Left ventricle myocardium inferior (tissue), 1 donor: ENCODE measurements at places on chromosomes 16 and 17.

DNA sequence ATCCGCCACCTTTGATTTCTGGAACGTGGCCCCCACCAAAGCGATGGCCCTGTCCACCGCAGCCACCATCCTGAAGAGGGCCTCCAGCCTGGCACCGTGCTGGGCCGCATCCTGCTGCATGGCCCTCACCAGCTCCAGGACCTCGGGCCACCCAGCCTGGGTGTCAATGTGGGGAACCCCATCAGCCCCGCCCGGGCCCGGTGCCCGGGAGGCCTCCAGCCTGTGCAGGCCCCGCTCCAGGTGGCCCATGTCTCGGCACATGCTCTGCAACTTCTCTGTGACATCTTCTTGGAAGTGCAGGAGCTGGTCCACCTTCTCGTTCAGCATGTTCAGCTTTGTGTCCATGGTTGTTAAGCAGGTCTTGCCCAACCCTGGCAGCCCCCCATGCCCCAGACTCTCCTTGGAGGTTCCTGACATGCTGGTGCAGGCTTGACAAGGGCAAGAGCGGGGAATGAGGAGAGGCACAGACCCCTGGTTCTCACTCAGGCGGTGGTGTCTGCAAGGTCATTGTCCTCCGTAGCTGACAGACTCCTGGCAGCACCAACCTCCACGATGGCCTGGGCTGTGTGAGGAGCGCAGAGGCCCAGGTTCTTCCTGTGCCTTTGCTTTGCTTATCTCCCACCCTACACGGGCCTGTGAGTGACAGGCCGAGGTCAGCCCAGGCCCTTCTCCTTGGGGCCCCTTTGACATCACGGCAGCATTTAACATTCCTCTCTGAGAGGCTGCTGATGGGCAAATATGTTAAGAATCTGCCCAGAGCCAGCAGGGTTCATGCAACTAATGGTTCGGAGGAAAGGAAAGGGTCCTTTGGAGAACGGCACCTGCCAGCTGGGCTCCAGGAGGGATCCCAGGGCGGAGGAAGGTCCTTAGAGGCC lies at the start of gene MYLK3:
Gene MYLK3 (minus strand): TSS at position 568 of the 875 bp plus-strand sequence. CDS start 151 bp downstream, at position 417.
- peak; percentile 79 for DNase-seq

DNA sequence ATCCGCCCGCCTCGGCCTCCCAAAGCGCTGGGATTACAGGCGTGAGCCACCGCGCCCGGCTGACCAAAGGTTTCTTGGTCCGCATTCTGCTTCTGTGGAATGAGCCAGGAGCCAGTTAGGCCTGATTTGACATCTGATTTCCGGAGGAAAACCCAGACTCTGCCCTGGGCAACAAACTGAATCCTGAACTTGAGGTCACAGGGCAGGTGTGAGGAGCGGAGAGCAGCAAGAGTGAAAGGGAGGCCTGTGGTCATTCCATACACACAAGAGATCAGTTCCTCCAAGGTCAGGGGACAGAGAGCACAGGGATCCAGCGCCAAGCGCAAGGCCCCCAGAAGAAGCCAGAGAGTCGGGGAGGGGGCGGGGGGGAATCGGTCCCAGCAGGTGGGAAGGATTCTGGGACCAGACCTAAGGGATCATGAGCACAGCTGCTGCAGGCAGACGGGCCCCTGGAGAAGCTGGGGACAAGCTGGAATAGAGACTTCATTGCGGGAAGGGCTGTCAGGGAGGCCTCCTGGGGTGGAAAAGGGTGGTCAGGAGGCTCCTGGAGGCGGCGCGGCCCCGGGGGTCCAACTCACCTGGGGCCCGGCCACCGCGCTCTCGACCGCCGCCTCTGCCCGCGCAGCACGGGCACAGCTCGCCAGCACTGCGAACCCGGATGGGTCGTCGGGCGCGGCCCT lies 436 bp downstream of the SHPK start:
- no peak for DNase-seq

DNA sequence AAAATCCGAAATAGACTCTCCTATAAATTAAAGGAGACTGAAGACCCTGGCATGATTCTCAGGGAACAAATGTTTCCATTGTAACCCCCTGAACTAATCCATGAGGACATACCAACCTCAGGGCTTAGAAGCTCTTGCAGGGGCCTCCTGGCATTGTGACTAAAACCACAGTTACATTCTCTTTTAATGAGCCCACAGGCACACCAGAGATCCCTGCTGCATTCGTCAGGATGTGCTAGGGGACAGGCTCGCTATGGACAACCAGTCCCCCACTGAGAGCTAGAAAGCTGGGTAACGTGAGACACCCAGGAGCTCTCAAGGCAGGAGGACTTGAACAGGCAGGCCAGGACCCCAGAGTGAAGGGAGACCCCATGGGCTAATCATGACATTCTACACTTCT lies 140.6 kb upstream of the TNRC6C start:
- no peak for DNase-seq

DNA sequence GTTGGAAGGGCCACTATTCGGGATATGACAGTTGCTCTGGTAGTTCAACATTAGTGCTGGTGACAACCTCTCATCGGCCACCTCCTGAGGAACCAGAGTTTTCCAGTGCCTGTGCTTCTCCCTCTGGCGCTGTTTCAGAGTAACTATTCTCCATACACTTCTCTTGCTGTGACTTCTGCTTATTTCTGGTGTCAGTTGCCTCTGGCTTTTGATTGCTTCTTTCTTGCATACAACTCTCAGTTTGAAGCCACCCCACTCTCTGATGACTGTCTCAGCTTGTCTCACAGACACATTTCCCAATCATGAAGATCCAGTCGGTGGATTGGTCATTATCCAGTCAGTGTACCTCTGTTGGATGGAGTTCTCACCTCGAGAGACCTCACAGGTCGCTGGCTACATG lies 3.4 kb upstream of the TM4SF5 start:
- DNase-seq, result no peak

DNA sequence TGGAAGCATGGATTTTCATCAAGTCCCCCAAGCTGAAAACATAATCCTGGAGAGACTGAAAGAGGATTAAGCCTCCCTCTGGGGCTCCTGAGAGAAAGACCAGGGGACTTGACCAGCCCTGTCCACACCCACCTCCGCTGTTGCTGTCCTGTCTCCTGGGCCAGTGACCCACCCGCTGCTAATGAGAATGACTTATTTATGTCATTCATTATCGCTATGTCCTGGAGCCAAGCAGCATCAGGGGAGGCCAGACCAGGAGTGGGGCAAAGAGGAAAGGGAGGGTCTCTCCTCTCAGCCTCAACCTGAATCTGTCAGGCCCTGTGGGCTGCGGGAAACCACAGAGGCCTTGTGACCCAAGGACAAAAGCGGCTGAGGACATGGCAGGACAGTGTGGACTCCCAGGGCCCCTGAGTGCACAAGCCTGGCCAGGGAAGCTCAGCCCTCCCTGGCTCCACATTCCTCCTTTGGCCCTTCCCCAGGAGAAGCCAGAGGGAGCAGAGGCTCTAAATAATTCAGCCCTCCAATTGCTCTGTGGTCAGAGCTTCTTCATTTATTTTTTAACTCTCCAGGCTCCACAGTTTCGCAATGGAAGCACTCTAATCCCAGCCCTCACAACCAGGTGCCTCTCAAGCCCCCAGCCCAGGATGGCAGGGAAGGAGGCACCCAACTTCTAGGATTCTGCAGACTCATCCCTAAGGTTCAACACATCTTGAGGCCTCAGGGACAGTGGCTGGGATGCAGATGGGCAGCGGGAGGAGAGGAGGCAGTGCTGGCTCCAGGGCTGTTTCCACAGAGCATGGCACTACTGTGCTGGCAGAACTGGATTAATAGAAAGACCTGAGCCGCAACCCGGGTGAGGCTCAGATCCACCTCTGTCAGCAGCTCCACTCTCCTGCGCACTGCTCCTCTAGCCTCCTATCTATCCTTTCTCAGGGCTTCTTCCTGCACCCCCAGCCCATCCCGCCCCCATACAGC lies 19.1 kb downstream of the CUEDC1 start:
- peak; percentile 81 for DNase-seq

DNA sequence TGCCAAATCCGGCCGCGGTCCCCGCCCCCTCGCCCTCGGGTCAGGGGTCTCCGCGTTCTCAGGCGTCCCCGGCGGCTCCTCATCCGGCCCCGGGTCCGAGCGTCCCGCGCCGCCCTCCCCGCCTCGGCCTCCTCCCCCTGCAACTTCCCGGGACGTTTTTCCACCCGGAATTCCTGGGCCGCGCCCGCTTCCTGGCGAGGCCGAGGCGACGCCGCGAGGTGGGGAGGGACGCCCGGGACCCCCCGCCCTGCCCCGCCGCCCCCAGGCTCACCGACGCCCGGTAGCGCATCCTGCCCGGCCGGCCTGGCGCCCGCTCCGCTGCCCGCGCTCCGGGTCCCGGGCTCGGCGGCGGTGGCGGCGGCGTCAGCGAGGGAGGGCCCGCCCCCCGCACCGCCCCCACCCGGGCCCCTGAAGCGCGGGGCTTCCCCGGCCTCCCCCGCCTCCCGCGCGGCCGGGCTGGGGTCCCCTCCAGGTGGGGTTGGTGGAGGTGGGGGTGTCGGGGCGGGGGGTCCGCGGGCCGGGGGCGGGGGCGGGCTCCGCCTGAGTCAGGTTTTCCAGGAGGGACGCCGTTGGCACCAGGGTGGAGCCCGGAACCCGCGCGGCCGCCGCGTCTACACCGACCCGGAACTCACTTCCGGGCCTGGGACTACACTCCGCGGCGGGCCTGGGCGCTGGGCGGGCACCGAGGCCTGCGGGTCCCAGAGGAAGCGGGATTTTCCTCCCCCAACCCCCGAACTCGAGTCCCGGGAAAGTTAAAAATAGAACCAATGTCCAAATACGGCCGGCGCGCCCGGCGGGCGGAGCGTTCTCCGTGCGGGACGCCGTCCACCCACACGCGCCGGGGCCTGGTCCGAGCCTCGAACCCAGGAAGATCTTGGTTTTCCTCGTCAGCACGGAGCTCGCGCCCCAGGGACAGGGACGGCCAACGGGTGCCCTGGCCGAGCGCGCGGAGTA lies 6.8 kb downstream of the MYO1C start:
- peak; percentile 80 for DNase-seq

GRCh38 chr16:21937336-21937829 lies 15.8 kb upstream of the UQCRC2 start:
- no peak for DNase-seq

- no peak for DNase-seq
Measured at GRCh38 chr17:40279402-40279801, 8.3 kb upstream of the CDC6 start.

- DNase-seq, result peak; percentile 75
Measured at GRCh38 chr16:48164907-48165715, 9.3 kb upstream of the ABCC12 start.

DNA sequence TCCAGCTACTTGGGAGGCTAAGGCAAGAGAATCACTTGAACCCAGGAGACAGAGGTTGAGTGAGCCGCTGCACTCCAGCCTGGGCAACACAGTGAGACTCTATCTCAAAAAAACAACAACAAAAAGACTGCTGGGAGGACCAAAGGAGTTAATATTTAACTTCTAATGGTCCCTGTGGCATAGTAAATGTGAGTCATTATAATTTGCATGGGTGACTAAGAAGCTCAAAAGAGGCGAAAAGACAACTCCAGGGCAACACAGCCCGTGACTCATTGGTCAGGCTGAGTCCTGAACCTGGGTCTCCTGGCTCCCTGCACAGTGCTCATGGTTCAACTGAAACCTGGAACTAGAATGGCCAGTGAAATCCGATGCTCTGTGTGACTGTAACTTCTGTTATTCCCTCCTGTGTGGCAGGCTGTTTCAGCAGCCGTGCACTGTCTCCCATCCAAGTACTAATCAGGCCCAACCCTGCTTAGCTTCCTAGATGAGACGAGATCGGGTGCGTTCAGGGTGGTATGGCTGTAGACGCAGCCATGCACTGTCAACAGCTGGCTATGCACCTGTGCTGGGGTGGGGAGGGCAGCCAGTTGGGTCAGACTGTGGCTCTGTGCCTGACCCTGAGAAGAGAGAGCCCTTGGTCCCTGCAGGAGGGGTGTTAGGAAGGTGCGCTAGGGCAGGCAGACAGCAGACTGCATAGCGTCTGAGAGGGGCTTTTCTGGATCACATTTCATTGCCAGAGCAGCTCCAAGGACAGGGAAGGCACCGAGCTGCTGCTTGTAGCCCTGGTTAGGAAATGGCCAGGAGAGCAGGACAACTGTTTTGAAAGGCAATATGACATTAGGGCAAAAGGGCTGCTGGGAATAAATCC lies 14.5 kb upstream of the GPRC5C start:
- no peak for DNase-seq

DNA sequence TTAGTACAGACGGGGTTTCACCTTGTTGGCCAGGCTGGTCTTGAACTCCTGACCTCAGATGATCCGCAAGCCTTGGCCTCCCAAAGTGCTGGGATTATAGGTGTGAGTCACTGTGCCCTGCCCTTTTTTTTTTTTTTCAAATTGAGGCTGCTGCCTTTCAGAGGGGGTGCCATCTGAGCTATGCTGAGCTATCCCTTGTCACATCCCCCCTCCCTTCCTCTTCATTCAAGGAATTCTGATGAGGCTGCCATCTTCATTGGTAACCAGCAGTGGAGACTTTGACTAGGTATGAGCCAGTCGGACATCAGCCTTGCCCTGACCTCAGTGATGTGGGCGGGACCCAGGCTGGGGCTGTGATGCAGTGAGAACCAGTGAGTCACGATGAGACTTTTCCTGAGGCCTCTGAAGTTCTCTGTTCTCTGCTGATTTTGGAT lies 24.4 kb upstream of the GPT2 start:
- no peak for DNase-seq

DNA sequence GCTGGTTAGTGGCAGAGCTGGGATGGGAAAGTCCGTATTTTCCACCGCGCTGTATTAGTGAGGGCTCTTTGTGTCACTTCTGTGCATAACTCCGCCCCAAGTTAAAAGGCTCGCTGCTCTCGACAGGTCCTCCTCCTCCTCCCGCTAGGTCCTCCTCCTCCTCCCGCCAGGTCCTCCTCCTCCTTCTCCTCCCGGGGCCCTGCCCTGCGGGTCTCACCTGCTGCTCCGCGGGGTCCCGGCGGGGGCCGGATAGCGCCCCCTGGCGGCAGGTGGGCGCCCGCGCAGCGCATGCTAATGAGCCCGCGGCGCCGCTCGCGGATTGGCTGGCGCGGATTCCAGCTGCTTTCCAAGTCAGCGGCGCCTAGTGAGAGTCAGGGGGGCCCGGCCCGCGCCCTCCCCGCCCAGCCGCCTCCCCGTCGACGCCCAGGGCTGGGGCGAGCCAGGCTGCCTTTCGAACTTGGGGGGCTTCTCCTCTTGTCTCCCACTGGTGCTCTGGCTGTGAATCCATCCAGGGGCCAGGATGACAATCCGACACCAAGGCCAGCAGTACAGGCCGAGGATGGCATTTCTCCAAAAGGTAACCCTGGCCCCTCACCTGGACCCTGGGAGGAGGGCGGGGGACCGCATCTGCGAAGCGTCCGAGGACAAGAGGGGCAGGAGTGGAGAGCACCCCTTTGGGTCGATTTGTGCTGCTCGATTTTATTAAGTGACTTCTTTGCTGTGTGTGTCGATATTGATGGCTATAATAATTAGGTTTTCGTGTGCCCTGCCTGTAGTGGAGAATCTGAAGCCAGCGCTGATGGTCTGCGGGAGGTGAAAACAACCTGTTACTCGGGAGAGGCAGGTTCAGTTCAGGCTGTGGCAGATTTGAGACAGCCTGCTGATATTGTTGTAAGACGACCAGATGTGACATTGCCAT lies at the start of gene RGS9:
Gene RGS9 (plus strand): TSS at position 350 of the 919 bp plus-strand sequence. CDS start 171 bp downstream, at position 521.
- peak; percentile 84 for DNase-seq
